Lung microvascular endothelial cell (primary cell): ENCODE measurements at places on chromosomes 6 and 20. TPM values are rescaled to one million over a fixed set of nuclear protein-coding genes. Genes with fewer than 3 reads are reported as not detected.

DNA sequence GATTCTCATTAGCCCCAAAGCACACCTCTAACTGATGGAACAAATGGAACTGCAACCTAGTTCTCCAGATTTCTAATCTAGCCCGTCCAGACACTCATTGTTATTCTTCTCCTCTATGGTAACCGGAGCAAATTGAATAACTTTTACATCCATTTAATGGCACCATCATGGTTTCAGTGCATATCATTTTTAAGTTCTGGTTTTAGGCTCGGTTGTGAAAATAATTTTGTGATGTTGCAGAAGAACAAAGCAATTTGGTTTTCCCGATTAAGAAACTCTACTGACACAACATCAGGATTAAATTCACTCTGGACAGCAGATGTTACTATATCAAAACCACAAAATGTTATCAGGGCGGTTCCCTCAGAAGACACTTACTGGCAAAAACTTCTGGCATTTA, 42.5 kb upstream of the HBS1L start:
- DNase-seq: no peak

- peak; percentile 12 for DNase-seq
These were observed 8.0 kb upstream of the BCAS1 start for GRCh38 chr20:54078296-54078984.

GRCh38 chr6:157768304-157768703, 54.7 kb upstream of the SNX9 start:
- DNase-seq: no peak

DNA sequence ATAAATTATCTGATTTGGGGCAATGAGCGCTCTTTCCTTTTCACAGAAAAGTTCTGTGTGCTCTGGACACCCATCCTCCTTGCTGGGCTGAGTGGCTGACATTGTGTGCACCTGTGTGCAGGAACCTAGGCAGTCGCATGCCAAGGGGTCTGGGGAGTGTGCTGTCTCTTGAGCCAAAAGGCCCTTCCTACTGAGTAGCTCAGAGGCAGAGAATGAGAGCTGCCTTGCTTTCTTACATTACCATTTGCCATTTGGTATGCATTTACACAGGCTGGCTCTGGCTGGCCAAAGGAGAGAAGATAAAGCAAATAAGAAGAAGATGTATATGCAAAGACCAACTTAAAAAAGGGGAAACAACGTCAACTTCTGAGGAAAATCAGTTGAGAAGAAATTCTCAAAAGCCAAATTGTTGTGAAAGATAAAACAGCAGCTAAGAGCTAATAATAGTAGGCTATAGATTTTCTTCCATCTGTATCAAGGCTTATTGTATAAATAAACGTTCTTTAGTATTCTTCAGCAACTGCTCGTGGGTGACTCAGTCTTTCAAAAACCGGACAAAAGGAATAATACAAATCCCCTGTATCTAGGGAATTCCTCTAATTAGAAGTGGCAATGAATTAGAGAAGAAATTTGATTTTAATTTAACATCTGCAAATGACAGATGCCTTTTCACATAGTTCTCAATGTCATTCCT, 121.9 kb downstream of the INSM1 start:
- no peak for DNase-seq

DNA sequence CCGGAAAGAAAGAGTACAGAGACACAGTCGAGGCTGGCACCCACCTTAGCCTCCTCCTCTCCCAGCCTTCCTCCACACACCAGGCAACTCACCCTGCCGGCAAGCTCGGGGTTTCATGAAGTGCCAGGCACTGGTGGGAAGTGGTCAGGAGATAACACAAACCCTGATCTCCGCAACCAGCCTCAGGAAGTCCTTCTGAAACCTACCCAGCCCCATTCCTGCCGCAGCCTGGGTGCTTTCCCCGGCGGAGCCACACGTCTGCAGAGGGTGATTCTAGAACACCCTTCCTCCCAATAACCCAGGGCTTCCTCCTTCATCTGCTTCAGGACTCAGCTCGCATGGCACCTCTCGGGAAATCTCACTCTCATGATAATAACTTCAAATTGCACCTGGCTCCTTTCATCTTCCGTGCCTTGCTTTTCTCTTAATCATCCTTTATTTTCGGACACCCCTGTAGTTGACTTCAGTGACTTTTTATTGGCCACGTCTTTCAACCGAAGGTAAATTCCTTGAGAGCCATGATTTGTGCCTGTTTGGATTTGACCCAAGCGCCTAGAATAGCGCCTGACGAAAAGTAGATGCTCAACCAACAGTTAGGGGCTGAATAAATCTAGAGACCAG, 8.7 kb upstream of the HLA-E start:
- no peak for DNase-seq

DNA sequence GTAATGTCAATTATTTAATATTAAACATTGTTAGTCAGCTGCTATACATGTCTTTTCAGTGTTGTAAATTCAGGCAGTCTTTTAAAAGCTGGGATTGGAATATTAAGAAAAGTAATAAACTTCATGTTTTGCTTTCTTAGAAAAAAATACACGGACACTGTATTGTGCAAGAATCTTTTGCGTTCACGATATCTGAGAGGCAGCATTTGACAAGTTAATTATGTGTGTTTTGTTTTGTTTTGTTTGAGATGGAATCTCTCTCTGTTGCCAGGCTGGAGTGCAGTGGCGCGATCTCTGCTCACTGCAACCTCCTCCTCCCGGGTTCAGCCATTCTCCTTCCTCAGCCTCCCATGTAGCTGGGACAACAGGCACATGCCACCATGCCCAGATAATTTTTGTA, 1661.3 kb downstream of the HACE1 start:
- no peak for DNase-seq

Gene KHDC1L
- total RNA-seq: not detected in 2 replicates
